ENCODE measurements at places on chromosomes 7 and 10.

DNA sequence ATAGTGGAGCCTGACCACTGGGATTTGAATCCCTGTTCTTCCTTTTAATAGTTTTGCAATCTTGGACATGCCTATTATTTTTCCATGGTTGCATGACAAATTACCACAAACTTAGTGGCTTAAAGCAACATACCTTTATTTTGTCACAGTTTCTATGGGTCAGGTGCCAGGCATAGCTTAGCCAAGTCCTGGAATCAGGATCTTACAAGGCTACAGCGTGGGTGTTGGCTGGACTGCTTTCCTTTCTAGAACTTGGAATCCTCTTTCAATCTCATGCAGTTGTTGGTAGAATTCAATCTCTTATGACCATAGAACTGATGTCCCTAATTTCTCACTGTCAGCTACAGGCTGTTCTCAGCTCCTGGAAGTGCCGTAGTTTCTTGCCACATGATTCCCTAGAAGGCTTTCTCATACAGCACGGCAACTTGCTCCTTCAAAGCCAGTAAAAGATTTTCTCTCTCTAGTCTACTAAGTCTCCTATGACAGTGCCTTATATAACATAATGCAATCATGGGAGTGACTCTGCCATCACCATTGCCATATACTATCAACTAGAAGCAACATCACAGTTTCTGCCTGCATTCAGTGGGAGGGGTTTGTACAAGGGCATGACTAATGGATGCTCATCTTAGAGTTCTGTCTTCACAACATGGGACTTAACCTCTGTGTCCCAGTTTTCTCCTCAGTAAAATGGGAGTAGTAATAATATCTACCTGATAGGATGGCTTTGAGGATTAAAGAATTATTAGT is 243.4 kb upstream of the FZD1 start:
- DNase-seq = no peak

DNA sequence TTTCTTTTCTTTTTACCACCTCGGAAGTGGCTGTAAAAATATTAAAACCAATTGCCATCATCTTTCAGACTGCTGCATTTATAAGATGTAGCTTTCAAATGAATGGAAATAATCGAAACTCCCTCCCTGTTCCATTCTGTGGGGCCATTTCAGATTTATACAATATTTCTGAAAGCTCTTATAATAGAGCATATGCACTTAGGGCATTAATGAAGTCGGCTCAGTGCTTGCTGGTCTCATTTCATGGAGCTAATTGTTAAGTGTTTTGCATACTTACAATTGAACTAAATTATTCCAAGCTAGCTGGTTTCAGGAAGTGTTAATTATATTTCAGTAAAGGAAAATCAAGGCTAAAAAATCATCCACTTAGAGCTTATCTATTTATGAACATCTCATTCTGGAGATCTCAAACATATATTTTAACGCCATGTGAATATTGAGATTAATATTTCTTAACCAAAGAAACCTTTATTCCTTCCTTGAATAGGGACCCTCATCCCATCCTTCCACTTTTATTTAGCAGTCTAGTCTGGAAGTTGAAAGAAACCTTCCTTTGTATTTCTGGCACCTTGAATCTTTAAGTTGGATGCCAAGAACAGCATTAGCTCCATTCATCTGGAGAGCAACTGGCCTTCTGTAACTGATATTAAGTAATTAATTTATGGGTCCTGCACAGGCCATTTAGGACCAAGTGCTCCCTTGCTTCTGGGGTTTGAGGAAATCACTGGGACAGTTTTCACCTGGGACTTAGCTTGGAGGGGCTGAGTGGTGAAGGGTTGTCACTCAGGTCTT is 45.1 kb downstream of the RPS24 start:
- no peak for DNase-seq

- no peak for DNase-seq
Observed at GRCh38 chr7:8982338-8982992, 549.1 kb downstream of the NXPH1 start.

DNA sequence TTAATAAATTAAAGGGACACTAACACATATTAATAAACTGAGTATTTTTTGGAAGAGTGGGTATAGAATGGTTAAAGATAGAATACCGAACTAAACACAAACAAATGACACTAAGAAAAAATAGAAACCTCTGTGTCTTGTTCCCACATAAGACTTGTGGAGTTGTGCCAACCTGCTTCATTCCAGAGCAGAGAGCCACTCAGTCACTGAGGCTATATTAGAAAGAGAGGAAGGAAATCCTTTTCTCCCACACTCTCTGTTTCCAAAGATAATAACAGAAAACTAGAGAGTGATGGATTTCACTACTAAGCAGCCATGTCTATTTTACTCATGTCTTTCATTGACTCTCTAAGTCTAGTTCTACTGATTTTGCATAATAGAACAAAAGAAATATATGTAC is 26.0 kb downstream of the CTNNA3 start:
- DNase-seq = no peak

DNA sequence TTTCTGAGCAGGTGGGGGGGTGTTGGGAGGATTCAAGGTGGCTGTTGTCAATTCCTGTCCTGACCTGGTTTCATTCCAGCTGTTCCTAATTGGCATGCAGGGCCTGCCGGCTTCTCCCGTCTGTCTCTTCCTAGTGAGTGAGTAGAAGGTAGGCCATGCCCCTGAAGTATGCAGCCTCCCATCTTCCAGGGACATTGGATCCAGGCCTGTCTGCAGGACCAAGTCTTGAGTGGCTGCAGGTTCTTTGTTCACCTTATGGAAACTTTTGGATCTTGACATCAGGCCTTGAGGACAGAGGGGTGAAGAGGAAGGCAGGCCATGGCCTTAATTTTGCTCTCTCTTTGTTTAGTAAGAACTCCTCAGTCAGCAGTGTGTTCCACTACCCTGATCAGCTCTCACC is 131.8 kb downstream of the SH2D4B start:
- no peak for DNase-seq

DNA sequence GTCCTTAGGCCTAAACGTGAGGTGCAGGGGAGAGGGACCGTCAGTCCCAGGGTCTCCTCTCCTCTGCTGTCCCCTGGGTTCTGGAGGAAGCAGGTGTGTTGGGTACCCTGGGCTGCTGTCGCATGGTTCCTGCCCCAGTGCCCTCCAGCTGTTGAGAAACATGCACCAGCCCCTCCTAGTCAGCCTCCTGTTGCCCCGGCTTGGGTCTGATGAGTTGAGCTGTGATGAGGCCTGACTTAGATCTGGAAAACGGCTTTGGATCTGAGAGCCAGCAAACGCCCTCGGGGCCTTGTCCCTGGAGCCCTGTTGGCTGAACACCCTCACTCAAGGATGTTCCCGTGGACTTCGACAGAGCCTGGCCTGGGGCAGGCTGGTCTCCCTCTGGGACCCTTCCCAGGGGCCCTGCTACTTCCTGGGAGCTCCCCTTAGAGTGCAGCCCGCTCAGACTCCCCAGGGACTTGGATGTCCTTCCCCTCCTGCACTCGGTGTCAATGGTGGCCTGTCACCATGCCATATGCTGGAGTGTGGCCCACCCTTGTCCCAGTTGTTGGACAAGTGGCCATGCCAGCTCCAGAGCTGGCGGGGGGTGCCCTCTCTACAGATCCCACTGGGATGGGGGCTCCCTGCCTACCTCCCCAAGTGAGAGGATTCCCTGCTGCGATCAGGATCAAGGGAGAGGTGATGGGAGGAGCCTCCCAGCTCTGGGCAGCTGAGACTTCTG is 12.3 kb downstream of the ZNF316 start:
- DNase-seq = no peak

GRCh38 chr7:1706721-1707613 is 36.9 kb downstream of the ELFN1 start:
- no peak for DNase-seq

DNA sequence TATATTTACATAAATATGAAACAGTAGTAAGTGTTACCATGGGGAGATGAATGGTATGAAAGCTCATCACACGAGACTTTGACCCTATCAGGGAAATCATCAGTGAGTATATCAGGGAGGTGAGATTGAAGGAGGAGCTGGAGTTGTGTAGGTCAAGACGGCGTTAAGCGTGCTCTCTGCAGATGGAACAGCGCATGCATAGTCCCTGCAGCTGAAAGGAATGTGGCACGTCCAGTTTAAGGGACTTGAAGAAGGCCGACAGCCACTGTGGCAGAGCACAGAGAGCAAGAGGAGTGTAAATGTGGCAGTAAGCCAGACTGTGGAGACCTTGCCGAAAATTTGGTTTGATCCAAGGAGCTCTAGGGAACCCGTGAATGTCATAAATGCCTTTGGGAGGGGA is 38.9 kb downstream of the POU6F2 start:
- no peak for DNase-seq

- no peak for DNase-seq
Observed at GRCh38 chr7:70774950-70775527, 356.9 kb upstream of the GALNT17 start.

- DNase-seq = no peak
Observed at GRCh38 chr7:158371856-158372255, 215.8 kb downstream of the PTPRN2 start.

- DNase-seq = no peak
Observed at GRCh38 chr7:15403751-15404150, 158.1 kb downstream of the AGMO start.

DNA sequence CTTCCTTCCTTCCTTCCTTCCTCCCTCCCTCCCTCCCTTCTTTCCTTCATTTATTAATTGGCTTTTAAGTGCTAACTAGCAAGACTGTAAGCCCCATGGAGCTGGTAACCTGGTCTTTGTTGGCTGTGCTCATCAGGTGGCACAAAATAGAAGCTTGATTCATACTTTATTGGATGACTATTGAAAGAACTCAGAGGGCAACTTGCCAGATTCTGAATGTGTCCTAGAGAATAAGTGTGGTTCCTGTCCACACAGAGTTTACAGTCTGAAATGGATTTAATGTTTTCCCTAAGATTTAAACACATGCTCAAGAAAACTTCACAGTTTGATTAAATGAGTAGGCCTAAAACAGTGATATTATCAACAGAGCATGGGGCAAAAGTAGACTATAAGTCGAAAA is 3.1 kb upstream of the CACNB2 start:
- no peak for DNase-seq

DNA sequence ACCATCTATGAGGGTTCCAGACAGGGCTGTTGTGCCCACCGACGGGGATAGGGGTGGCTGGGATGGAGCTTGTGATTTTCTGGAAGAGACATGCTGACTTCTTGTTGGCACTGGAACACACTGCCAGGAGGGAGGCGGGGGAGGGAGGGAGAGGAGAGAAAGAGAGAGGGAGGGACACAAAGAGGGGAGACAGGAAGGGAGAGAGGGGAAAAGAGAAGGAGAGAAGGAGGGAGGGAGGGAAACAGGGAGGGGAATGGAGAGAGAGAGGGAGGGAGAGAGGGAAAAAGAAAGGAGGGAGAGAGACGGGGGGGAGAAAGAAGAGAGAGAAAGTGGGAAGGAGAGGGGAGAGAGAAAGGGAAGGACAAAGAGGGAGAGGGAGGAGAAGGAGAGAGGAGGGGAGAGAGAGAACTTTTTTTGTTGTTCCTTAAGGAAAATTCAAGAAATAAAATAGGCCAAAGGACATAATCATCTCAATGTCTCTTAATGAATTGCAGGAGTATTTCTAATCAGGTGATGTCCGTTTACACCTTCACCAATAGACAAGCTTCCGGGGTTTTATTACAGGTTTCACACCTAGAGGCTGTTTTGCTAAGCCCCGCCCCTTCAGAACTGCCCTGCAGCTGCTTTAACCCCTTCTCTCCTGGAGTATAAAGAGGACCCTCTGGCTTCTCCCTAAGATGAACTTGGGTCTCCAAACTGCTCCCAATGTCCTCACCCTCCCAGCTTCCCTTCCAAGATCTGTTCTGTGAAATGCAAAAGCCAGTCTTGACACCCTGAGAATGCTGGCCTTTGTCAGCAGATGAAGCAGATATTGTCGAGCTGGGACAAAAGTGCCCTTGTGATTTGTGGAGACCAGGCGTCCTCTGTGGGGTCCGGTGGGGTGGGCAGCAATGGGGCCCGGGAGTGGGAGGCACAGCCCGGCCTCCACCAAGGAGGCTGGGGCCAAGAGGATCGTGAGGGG is 82.0 kb upstream of the GTF2IRD1 start:
- DNase-seq = no peak

- peak; percentile 28 for DNase-seq
Observed at GRCh38 chr10:124650820-124651401, 93.3 kb downstream of the FAM53B start.

DNA sequence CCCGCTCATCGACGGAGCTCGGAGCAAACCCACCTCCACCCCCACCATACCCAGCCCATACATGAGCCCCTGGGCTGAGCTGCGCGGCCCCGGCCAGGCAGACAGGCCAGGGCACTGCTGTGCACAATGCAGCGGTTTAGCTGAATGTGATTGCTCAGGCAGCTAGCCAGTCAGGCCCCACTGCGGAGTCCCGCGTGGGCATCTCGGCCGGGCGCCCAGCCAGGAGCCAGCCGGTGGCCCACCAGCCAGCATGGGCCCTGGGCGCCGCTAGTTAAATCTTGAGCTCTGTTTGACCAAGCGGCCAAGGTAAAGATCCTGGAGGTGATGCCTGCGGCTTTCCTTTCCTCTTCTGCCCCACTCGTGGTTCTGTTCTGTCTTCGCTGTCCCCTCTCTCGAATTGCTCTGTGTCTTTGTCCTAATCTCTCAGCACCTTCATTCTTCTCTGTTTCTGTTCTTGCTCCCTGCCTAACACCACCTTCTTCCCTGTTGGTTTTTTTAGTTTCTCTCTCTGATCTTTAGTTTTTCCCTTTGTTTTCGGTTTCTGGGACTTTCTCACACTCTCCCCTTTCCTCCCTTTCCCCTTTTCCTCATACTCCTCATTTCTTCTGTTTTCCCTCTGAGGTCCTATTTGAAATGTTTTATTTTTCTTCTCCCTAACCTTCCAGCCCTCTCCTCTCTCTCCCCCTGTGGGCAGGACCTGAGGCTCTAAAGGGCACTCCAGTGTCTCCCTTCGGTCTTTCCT is 6.6 kb downstream of the UFSP1 start:
- no peak for DNase-seq

DNA sequence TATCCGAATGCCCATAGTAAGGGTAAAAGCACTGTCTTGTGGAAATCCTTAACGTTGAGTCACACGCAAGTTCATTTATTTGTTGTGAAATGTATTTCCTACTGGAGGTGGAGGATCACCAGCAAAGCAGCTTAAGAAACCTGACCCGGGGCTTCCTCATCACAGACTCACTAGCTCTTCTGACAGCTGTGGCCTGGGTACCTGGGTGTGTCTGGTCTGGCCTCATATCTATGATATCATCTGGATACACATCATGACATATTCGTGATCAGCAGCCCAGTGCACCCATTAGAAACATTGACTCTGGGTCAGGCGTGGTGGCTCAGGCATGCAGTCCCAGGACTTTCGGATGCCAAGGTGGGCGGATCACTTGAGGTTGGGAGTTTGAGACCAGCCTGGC is 8.8 kb downstream of the DRGX start:
- no peak for DNase-seq

DNA sequence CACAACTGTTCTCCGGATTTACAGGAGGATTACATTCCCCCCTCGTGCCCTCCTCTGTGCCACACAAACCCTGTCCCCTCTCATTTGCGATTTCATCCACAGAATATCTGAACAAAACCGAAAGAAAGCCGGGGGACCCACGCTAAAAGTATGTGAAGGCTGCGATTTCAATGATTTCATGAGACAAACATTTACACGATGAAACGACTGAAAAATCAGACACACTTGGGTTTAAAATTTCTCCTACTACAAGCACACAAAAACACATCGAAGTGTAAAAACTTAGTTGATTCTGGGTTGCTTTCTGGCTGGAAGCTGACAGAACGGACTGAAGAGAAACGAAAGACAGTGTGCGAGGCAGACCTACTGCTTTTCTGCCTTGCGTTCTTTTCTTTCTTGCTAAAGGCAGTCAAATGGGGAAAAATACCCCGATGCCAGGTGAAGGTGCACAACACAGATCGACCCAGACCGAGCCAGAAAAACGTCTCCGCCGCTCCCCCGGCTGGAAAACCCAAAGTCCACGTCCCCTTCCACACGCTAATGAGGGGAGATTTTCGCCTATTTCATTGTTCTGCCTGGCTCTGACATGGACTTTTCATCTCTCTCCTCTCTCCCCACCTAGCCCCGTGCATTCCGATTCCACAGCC is 1.2 kb downstream of the HIPK2 start:
- no peak for DNase-seq
